ENCODE measurements at places on chromosomes 5 and 9.

DNA sequence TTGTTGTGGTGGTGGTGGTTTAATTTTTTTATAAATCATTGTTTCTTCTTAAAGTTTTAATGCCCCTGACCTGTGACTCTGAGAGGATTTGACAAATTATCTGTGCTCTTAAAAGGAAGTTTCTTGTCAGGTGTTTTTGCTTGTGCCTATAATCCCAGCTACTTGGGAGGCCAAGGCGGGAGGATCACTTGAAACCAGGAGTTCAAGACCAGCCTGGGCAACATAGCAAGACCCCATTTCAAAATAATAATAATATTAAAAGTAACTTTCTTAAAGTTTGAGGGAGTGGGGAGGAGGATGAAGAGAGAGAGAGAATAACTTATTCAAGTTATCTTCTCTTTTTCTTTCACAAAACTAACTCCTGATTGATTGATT is 12.2 kb upstream of the ERMP1 start:
- no peak for DNase-seq

GRCh38 chr9:6007058-6007769 is 8.2 kb downstream of the RANBP6 start:
- DNase-seq: peak; percentile 83

DNA sequence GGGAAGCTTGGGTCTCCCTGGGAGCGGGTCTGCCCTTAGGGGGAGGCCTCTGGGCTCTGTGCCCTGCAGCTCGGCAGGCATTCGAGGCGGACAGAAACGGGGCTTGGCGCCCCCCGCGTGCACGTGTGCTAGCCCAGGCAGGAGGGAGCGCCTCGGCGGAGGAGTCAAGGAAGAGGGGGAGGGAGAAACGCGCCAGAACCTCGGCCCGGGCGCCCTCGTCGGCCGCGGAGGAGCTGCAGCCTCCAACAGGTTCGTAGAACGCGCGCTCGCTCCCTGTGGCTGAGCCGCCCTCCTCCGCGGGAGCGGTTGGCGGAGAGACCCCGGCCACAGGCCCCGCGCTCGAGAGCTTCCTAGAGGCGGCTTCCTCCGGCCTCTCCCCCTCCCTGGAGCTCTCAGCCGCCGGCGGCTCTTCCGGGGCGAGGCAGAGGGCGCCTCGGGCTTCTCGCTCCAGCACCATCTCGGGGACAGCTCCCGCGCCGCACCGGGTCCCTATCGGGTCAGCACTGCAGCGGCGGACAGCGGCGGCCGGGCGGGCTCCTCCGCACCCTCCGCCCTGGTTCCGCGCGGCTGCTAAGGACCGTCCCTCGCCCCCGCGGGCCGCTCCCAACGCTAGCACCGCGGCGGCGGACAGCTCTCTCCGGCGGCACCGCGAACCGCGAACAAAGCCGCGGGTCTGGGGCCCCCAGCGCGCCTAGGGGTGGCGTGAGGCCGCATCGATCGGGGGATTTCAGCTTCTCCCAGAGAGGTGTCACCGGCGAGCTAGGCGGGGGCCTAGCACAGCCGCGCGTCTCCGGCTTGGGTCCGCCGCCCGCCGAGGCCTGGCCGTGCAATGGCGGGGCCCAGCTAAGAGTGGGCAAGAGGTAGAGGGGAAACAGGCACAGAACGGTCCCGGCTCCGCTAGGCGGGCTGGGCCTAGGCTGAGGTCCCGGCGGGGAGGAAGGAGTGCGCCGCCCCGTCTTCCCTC is 74.6 kb upstream of the CPLX2 start:
- DNase-seq: peak; percentile 55

GRCh38 chr9:105309531-105309931 is 65.1 kb downstream of the SLC44A1 start:
- no peak for DNase-seq

DNA sequence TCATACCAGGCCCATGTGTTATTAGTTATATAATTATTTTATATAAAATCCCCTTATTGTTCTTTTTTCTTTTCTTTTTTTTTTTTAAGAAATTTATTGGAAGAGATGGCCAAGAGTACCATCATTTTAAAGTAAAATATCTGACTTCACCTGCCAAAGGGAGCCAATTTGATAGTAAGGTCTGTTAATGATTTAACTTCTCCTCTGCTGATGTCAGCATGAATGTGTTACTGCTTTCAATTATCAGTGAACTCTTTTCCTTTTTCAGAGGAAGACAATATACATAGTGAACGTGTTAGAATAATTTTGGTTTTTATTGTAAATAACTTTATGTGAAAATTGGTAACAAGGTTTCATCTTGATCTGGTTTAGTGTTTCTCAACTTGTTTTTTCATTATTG is 409.6 kb downstream of the SH3GL2 start:
- DNase-seq: no peak

DNA sequence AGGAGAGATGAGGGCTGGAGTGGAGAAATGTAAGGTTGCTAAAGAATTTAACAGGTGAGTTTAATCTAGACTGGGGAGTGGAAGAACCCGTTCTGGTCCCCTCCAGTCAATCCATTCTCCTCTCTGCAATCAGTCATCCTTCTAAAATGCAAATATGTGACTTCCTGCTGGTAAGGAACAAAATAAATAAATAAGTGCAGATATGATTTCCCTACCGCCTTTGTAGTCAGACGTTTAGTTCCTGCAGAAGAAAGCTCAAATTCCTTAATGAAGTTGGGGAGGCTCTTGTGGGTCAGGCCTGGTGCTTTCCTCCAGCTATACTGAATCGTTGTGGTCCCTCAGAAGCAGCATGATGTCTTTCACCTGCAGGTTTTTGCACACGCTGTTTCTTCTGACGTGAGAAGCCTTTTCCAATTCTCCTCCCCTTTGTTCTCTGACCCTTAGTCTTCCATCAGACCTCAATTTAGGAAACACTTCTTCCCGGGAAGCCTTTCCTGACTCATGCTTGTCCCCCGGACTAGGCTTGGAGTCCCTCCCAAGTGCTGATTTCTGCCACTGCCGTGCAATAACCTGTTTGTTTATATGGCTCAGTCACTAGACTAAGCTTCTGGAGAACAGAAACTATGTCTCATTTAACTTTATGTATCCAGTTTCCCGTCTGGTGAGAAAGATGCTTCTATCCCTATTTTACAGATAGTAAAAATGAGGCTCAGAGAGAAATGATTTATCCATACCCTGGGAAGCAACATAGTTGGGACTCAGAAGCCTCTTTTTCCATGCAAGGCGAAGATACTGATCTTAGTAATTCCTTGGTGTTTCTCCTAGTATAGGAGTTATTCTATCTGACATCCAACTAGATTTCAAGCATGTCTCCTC is 1.3 kb downstream of the ATP6V1G1 start:
- no peak for DNase-seq

GRCh38 chr5:148828511-148829247 is 2.3 kb downstream of the ADRB2 start:
- DNase-seq: no peak

DNA sequence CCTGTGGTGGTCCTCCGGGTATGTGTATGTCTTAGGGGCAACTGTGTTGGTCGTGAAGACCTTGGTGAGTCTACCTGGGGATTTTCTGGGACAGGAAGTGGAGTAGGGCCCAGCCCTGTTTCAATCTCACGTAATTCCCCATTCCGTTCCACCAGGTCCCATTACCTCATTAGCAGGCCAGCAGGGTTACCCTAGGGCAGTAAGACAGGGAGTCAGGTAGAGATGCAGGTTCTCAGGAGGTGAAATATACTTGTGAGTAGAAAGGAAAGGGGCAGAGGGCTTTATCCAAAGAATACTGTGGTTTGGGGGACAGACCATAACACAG is 56.5 kb downstream of the MACROH2A1 start:
- DNase-seq: no peak

- no peak for DNase-seq
Observed at GRCh38 chr9:134474055-134474370, 147.8 kb downstream of the RXRA start.

DNA sequence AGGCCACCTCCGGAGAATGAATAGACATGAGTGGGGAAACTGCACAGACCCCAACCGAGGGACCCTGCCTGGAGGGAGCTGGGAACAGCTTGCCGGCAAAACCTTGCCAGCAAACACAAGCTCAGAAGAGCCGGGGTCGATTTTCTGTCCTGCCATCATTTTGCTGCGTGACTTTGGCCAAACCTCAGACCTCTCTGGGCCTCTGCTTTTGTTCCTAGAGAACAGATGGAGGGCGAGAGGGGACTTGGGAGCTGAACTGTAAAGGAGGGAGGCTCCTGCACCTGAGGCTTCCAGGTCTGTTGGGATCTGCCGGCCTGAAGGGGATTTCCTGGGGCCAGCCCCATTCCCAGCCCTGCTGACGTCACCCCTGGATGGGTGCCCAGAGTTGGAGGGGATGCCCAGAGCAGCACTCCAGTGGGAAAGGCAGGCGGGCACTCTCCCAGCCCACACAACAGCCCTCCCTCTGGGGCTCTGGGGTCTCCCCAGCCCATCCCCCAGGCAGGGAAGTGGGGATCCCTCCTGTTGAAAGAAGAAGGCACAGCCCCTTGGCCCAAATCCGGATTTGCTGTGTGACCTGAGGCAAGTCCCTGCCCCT is 40.4 kb upstream of the SYNPO start:
- DNase-seq: no peak

DNA sequence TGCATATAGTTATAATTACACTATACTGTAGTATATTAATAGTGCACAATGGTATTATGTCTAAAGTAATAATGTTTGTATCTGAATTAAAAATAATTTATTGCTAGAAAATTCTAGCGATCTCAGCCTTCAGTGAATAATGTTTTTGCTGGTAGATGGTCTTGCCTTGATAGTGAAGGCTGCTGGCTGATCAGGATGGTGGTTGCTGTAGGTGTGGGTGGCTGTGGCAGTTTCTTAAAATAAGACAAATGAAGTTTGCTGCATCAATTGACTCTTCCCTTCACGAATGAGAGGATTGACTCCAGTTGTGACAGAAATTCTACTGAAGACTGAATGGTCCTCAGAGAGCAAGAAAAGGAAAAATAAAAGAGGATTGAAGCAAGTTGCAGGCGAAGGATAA is 19.7 kb upstream of the LRRC70 start:
- DNase-seq: no peak

DNA sequence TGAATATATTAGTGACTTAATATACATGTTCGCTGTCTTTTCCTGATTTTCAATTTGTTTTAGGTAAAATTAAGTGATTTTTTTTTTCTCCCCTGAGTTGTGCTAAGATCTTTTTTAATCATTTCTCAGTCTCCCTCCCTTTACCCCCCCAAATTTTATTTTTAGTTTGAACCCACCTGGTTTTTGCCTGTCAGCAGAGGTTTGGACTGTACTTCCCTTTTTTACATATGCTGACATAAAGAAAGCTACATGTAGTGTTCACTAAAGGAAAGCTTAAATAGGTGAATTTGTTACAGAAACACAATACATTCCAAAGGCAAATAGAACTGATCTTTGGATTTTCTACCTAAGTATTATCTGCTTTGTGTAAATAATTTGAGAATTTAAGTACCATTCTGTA is 82.2 kb downstream of the IPO11 start:
- no peak for DNase-seq

All from stimulated activated CD4-positive, alpha-beta T cell treated with anti-CD3 and anti-CD28 coated beads, Interleukin-1b, Interleukin-23, amount 100 ng/mL, for 1 hour (primary cell).